Right lung (tissue), 10 donors: ENCODE measurements at places on chromosomes 2 and 18. TPM values are rescaled to one million over a fixed set of nuclear protein-coding genes. Genes with fewer than 3 reads are reported as not detected.

DNA sequence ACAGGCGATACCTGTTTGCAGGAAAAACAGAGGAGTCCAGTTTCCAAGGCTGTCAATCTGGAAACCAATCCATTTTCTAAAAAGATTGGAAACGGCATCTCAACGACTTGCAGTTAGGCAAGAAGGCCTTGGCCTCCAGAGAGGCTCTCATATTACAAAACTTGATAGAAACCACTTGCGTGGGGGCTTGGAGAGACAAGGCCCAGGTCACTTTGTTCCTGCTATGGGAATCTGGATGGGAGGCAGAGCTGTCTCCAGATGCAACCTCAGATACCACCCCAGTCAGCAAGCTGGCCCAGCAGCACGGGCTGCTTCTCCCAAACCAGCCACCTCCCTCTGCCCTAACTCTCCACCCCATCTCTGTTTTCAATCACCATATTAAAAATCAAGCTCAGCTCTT is 298.8 kb downstream of the TNS1 start:
- DNase-seq, result no peak

- no peak for DNase-seq
Observed at GRCh38 chr18:38933322-38933721, 1367.7 kb upstream of the CELF4 start.

DNA sequence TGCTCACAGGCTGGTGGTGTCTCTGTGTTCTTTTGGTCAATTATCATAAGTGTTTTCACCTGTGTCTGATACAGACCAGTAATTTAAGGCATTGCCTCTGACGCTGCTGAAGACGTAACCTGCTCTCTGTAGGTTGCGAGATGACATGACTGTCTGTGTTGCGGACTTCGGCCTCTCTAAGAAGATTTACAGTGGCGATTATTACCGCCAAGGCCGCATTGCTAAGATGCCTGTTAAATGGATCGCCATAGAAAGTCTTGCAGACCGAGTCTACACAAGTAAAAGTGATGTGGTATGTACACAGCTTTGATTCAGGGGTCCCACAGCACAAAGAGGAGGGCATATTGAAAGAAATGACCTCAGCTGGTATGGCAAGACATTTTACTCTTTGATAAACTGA is 33.8 kb upstream of the TMEM87B start:
- DNase-seq, result no peak

DNA sequence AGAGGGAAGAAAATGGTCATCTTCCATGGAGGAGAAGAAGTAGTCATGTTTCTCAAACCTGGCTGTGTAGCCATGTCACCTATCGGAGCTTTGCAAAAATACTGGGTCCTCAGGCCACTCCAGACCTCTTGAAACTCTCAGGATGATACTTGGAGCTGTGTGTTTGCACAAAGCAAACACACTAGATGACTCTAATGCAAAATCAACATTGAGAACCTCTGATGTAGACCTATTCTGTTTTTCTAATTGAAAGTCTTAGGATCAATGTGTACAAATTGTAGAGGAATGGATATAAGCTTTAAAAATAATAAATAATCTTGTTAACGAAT is 444.3 kb downstream of the RND3 start:
- DNase-seq, result no peak

DNA sequence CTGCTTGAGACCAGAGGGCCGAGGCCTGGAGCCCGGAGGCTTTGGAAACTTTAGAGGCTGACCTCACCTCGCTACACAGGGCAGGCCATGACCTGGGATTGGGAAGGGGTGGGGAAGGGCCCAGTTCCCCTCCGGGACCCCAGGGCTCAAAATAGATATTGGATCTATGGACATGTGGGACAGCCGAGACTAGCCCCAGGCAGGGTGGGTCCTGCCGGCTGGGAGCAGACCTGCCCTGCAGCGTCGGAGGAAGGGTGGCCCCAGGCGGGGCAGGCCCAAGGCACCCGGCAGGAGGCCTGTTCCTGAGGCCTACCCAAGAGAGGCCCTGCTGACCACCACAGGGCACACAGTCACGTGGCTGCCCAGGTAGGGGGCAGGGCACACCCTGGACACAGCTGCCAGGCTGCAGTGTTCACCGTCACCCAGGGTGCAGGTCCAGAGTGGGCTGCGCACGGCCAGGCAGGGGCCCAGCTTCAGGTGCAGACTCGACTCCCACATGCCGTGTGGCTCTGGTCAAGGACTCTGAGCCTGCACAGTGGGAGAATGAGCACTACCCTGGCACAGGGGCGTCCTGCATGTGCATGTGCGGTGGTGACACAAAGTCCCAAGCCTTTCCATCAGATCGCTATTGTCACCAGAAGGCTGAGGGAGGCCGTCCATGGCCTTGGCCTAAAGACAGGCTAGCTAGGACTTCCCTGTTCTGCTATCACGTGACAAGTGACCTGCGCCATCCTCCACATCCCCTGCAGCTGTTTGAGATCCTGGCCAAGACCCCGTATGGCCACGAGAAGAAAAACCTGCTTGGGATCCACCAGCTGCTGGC is 13.2 kb downstream of the ANO7 start:
- DNase-seq, result no peak

GRCh38 chr2:222819722-222820333 is 41.0 kb upstream of the ACSL3 start:
- no peak for DNase-seq

DNA sequence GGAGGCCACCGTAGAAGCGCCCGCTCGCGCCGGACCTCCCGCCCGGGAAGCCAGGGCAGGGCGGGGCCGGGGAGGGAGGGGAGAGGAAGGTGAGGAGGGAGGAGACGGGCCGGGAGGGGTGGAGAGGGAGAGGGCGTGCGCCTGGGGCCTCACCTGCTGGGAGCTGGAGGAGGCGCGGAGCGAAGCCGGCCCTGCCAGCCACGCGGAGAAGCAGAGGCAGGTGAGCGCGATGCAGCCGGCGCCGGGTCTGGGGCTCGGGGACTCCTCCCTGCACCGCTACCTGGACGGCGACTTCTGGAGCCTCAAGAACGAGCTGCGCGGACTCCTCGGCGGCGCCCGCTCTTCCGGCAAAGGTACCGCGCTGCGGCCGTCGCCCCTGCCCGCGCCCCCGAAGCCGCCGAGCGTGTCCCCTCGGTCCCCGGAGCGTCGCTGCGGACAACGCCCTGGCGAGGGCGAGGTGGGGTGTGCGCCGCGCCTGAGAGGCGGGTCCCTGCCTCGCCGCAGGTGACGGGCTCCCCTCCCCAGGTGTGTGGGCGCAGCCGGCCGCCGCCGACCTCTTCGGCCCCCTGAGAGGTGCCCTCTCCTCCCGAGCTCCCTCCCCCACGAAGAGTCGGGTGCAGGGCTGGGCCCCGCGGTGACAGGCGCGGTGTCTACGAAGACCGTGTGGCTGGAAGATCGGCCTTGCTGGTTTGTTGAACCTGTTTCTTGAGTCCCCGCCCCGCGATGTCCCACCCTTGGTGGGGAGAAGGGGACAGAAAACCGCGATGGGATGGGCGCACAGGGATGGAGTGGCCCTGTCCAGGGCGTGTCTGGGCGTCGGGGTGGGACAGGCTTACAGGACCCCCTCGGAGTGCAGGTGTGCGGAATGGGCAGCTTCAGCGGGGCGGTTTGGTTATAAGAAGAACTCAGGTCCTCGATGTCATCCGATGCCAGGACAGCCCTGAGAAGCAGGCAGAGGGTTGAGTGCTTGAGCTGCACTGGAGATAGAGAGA is at the start of gene ACOXL:
Gene ACOXL, plus strand, starts transcription at position 152 of the 992 bp plus-strand sequence. CDS start 35,817 bp downstream, outside the sequence.
- DNase-seq, result no peak

- DNase-seq, result no peak
Observed at GRCh38 chr18:28588884-28589549, 412.1 kb upstream of the CDH2 start.

DNA sequence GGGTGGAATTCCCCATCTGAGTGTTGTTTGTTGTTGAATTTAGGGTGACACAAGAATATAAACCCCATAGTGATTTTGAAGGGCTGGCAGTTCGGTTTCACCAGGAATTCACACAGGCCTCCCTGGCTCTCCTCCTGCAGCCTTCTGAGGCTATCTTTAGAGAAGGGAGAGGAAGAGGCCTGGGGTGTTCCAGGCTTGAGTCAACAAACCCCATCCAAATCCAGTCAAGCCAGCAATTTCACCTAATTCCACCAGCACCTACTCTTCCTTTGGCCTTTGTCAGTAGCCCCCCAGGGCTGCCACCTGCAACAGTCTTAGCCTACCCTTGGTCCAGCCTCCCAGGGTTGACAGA is 32.0 kb downstream of the MARCHF4 start:
- DNase-seq, result no peak

DNA sequence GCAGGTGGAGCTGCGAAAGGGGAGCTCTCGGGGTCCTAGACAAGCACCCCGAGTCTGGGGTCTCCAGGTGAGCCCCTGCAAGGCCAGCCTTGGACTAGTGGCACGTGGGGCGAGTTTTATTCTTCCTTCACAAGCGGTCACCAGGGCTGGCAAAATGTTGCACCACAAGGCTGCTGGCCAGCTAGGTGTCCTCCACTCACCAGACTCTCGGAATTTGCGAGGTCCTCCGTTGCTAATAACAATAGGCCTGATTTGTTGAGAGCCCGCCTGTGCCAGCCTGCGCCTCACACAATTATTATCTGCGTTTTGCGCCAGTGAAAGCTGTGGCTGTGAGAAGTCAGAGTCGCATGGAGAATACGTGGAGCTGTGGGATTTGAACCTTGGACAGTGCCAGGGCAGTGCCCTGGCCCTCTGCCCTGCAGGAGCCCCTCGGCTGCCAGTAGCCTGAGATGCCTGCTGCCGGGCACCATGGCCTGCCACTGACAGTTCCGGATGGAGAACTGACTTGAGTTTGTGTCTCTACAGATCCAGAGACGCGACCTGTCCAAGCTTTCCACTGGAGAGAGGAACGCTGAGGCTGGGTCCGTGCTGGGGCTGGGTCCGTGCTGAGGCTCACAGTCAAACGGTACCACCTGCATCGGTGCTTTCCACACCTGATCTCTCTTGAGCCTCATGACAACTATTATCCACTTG is 77.6 kb upstream of the ODC1 start:
- DNase-seq, result no peak

DNA sequence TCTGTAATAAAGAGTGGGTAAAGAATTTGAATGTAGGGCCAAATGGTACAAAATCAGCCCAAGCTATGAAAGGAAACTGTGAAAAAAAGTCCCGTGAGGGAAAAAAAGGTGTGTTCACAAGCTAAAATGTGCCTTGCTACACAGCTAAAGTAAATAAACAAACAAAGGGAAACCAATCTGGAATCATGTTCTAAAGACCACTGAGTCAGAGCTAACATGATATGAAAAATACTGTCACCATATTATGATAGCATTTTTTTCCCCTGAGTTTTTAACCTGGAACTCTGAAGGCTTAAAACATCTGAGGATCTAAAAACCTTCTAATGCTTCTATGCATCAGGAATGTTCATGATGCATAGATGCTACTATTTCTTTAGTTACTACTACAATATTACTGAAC is 58.8 kb downstream of the SCN1A start:
- DNase-seq, result no peak

DNA sequence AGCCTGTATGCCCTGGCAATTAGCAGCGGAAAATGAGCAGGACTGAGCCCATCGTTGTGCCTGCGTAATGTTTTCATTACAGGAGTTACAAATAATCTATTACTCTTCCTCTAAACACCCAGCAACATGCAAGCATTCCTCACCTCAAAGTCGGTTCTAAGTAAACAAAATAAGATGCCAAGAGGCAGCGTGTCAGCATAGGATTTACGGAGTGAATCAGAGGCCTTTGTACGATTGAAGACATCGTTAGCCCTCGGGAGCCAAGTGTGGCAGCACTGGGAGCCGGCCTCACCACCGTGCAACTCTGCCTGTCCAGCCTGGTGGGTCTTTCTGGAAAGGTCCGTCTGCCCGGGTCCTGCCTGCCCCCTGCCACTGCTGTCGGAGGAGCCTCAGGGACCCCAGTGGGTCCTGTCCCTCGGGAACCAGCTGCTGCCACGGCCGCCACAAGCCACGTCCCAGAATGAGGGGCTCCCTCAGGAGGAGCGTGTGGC is 80.1 kb upstream of the CTDP1 start:
- no peak for DNase-seq

GRCh38 chr18:48139431-48140347 is 209.2 kb upstream of the SMAD2 start:
- DNase-seq, result no peak

- no peak for DNase-seq
Observed at GRCh38 chr2:28506112-28506910, 10.5 kb downstream of the PLB1 start.

DNA sequence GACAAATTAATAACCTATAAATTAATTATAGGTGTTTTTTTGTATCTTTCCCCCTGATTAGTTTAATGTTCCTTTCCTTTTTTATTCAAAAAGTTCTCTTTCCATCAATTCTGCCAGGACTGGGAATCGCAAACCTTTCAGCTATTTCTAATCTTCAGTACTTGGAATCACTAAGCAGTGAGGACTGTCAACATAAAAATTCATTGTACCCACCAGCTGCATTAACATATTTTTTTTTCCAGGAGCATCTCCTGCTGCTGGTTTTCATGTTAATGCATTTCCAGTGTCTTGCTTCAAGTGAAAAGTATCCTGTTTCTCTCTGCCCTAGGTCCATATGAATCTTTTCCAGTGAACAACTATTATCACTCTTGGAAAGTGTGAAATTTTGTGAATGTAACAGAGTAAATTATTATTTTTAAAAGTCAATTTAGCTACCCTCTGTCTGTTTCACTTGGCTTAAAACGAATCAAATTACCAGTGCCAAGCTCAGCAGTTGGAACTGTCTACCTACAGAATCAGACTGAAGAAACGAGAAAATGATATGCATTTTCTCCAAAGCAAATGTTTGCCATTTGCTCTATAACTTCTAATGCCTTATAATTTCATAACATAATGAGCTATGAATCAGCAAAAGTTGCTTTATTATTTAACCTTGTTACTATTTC is 804.4 kb downstream of the EPHA4 start:
- no peak for DNase-seq

DNA sequence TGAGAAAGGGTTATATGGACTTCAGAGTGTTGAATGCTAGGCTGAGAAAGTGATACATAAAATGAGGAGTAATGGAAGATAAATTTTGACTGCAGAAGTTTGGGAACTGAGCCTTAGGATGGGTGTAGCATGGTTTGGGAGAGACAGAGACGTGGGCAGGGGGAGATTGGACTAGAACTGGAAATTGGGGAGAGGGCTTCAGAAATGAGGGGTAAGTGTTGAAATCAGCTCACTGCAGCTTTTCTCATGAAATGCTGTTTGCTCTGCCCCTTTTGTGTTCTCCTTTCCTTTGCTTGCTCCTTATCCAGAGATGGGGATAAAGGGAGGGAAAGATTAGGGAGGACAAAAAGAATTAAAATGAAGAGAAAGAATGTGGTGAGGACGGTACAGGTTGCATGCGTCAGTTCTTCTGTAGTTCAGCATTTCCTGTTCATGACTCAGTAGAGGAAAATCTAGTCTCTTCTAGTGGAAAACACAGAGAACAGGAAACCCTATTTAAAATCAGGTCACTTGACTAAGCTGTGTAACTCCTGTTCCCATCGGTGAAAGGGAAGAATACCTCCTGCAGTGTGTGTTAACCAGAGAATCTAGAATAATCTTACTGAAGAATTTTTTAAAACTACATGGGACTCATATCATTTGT is 105.6 kb downstream of the CRIM1 start:
- DNase-seq, result no peak

- no peak for DNase-seq
Observed at GRCh38 chr2:52465287-52465686, 1302.3 kb upstream of the CHAC2 start.

GRCh38 chr2:32894119-32894728 is 52.5 kb upstream of the LTBP1 start:
- DNase-seq, result no peak

Gene LHCGR
- polyA plus RNA-seq, result 0.13 TPM

Gene OXER1
- 8.9 TPM for polyA plus RNA-seq

Gene CIB4
- 1.4 TPM for polyA plus RNA-seq

Gene TTR
- 0.49 TPM for polyA plus RNA-seq

Gene RPE
- polyA plus RNA-seq, result 65.4 TPM

Gene C2orf72
- 0.54 TPM for polyA plus RNA-seq

Gene ANKRD30BL
- 0.56 TPM for polyA plus RNA-seq

Gene KCNG2
- 0.16 TPM for polyA plus RNA-seq

Gene AMER3
- 0.18 TPM for polyA plus RNA-seq

Gene POMC
- polyA plus RNA-seq, result 1.7 TPM

Gene HOXD12
- polyA plus RNA-seq, result not detected
